ENCODE measurements at places on chromosomes 4 and X.

GRCh38 chrX:71178908-71179307, 34.3 kb downstream of the NLGN3 start:
- DNase-seq: no peak

DNA sequence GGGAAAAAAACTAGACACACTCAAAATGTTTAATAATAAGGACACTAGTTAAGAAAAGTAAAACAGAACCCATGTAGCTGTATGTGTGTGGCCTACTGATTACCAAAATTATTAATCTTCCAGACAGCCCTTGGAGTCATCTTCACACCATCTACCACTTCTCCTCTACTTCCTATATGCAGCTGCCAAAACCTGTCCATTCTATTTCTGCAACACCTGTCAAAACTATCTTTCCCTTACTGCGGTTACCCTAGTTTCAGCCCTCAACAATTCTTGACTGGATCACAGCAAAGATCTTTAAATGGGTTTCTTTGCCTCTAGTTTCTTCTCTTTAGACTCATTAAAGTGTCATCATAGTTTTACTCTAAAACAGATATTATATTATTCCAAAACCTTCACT, 72.6 kb downstream of the GPR82 start:
- DNase-seq: no peak

- DNase-seq: no peak
These were observed 210.7 kb downstream of the PDGFRA start for GRCh38 chr4:54439831-54440243.

- DNase-seq: no peak
These were observed 1204.2 kb downstream of the PCDH18 start for GRCh38 chr4:136328131-136328530.

- DNase-seq: no peak
These were observed 10.4 kb downstream of the MID1IP1 start for GRCh38 chrX:38811515-38812243.

- DNase-seq: no peak
These were observed 132.3 kb downstream of the CBR4 start for GRCh38 chr4:168877511-168878491.

GRCh38 chr4:187469627-187470026, 525.9 kb upstream of the ZFP42 start:
- no peak for DNase-seq

- no peak for DNase-seq
These were observed 174.7 kb downstream of the GC start for GRCh38 chr4:71609167-71609566.

GRCh38 chr4:79047316-79047715, 108.1 kb upstream of the PAQR3 start:
- no peak for DNase-seq

DNA sequence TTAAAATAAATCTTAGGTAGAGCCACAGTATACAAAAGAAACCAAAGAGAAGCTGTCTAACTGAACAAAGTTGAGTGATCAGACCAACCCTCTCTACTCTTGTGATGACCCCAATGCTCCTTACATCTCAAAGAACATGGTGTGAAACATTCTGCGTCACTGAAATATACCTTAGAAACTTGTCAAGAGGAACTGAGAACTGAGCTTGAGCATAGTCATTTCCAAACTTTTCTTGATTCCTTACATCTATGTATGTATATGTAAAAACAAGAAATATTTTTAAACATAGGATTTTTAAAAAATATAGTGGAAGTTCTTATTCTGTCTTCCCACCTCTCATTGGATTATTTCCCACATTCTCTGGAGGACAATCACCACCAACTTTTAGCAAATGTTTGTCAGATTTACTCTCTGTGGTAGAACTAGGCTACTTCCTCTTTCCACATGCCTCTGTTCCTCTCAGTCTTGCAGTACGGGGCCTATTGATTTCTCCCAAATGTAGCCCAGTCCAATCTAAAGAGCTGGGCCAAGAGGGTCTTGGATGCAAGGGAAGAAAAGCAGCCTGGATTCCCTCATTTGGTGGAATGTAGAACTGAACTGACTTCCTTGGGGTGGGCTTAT, 98.2 kb upstream of the HHIP start:
- no peak for DNase-seq

DNA sequence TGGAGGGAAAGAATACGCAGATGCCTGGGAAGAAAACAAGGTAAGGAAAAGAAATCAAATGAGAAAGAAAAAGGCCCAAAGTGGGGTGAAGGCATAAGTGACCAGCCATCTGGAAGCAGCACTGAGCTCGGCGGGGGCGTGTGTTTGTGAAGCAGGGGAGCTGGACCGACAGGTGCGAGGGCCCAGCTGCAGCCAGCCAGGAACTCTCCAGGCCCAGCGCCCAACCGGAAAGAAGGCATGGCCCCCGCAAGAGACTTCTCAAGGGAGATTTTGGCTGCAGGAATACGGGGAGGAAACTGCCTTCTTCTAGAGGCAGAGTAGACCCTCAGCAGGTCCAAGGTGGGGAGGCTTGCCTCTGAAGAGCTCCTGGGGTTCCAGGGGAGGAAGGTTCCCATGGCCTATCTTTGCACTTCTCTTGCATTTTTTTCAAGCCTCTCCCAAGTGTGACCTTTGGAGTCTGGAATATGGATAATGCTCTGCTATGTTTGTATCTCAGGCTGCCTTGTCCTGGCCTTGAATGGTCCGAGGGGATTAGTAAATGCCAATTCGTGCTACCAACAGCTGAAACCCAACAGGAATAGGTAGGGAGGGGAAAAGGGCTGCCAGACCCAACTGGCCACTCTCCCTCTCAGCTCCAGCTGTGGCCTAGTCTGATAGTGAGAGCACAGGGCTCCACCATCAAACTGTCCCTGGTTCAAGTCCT, 10.8 kb upstream of the CITED1 start:
- no peak for DNase-seq

- no peak for DNase-seq
These were observed 611.1 kb upstream of the ATOH1 start for GRCh38 chr4:93217431-93217830.

- no peak for DNase-seq
These were observed 207.0 kb downstream of the NAP1L3 start for GRCh38 chrX:93466383-93466782.

- no peak for DNase-seq
These were observed 520.4 kb downstream of the BCOR start for GRCh38 chrX:39577206-39577984.

GRCh38 chr4:40255393-40256281, 58.8 kb downstream of the RHOH start:
- DNase-seq: no peak

DNA sequence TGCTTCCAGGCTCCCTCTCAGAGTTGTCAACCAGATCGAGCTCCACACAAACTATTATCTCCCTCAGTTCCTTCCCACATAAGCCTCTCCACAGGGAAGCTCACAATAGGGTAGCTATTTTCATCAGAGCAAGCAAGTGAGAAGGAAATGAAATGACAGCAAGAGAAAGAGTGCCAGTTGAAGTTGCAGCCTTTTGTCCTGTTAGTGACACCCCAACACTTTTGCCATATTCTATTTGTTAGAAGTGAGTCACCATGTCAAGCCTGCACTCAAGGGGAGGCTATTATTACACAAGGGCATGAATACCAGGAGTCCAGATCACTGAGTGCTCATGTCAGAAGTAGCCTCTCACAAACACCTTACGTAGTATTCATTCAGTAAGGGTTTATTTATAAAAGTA, 266.3 kb upstream of the NOCT start:
- DNase-seq: no peak

- no peak for DNase-seq
These were observed 62.6 kb downstream of the TRIML1 start for GRCh38 chr4:188201851-188202250.

Data from iPS DF 19.7 (cell line).